ENCODE measurements at places on chromosomes 12 and 14.

GRCh38 chr12:79512068-79512467, 178.7 kb downstream of the PAWR start:
- DNase-seq, result no peak

GRCh38 chr12:6342140-6342889, 439 bp upstream of the TNFRSF1A start:
- DNase-seq, result no peak

- DNase-seq, result no peak
These were observed 5.9 kb downstream of the ITGB7 start for GRCh38 chr12:53201177-53201541.

- no peak for DNase-seq
These were observed 225.2 kb downstream of the CCER1 start for GRCh38 chr12:90729736-90730135.

DNA sequence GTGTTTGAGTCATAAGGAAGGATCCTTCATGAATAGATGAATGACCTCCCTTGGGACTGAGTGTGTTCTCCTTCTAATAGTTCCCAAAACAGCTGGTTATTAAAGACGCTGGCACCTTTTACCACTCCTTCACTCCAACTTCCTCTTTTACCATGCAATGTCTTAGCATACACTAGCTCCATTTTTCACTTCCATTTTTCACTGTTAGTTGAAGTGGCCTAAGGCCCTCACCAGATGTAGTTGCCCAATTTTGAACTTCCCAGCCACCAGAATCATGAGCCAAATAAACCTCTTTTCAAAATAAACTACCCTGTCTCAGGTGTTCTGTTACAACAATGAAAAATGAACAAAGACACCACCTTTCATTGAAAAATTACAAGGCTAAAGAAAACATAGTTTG, 64.7 kb downstream of the GPR65 start:
- DNase-seq, result no peak

DNA sequence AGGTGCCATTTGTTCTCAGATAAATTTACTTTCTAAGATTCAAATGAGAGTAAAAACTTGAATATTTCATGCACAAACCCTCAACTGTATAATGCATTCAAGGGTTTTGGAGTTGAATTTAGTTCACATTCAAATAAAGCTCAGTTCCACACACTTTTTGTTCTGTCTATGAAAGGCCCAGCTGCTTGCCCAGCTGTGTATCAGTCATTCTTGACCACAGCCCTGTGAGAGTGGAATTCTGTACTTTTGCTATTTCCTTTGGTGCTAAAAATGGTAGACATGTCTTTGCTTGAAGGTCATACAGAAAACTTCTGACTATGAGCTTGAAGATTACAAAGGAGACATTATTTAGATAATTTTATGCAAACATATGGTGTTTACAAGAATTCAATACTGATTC, 110.4 kb downstream of the KCNC2 start:
- DNase-seq, result no peak

GRCh38 chr14:76085358-76085757, 66.4 kb upstream of the GPATCH2L start:
- DNase-seq, result no peak

All from RKO (cell line).